Stimulated activated CD4-positive, alpha-beta T cell treated with anti-CD3 and anti-CD28 coated beads, Interleukin-1b, Interleukin-23, amount 100 ng/mL, for 24 hours (primary cell): ENCODE measurements at places on chromosomes 6 and 20.

DNA sequence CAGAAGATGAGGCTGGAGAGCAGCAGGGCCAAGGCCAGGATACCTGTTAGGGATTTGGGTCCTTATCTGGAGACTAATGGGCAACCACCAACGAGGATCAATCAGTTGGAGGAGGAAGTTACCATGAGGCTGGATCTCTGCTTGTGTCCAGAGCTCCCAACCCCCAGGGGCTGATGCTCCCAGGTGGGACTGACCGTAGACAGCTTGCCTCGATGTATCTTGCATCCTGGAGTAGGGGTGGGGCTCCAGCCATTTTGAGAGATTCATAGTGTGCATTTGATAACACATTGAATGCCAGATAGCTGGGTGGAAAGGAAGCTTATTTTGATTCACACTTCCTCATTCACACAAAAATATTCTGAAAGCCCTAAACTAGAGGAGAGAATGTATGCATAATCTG is 4.6 kb upstream of the RFPL4B start:
- DNase-seq = no peak

DNA sequence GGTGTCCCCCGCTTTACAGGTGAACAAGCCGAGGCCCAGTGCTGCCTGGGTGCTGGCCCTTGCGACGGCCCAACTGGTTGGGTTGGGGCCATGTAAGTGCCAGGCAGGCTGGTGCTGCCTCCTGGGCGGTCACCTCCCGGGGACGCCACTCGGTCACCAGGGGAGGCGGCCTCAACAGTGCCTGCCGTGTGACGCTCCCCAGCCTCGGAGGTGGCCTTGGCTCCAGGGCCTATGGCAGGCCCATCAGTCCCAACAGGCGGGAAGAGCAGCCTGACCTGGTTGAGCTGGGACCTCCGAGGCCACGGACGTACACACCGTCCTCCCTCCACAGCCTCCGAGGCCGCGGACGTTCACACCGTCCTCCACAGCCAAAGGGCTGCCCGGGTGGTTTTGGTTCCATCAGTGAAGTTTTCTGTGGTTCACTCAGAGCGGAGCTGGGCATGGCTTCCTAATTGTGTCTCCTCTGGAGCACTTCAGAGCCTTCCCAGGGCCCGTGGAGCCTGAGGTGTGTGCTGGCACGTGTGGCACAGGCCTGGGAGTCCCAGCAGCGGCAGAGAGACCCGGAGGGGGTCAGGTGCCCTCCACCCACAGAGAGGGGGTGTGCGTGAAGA is 19.3 kb upstream of the SLCO4A1 start:
- no peak for DNase-seq

- no peak for DNase-seq
Measured at GRCh38 chr20:51422514-51423289, 119.8 kb downstream of the NFATC2 start.

DNA sequence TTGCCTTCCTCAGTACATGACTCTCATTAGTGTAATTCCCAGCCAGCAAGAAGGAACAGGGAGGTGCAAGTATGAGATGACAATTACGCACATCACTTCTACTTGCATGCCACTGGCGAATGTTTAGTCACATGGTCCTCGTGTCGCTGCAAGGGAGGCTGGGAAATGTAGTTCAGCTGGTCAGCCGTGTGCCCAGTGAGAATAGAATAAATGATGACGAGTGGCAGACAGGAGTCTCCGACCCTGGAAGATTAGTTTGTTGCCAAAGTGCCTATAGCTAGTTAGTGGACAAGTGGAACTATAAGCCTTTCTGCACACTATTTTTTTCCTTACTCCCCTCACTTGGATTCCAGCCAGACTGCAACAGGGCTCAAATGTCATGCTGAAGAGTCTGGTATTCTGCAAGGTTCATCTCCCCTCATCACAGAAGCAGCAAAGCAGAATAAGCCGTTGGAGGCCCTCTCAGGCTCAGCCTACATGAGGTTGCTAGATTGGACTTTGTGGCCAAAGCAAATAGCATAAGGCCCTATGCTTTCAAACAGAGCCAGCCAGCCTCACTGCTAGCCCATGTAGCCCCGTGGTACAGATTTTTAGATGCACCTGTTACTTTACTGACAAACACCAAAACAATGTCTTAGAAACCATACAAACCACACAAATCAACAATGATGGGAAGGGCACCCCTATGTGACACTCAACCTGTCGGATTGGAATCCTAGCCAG is 9.7 kb downstream of the LINC00237 start:
- no peak for DNase-seq

DNA sequence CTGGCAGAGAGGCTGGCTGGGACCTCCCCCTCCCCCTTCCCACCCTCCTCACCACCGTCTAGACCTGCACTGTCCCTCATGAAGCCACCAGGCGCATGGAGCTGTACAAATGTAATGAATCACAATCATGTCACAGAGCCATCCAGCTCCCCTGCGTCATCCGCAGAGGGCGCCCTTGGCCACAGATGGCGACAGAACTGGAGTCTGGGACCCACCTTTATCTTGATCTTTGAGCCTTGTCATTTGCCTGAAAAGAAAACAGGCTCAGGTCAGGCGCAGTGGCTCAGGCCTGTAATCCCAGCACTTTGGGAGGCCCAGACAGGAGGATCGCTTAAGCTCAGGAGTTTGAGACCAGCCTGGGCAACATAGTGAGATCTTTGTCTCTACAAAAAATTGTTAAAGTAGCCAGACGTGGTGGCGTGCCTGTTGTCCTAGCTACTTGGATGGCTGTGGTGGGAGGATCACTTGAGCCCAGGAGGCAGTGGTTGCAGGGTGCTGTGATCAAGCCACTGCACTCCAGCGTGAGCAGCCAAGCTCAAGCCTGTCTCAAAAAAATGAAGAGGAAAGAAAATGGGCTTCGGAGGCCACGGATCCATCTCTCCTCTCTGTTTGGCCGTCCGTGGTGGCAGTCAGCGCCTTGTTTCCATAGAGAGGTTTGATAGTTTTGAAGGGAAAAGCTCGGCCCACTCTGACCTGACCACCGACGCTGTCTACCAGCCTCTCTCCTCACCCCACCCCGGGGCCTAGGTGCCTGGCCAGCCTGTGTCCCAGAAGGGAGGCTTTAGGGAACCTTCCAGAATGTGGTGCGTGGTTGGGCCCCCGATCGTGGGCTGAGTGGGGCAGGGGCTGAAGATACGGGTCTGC is 6.2 kb downstream of the COL9A3 start:
- peak; percentile 34 for DNase-seq

- DNase-seq = no peak
Measured at GRCh38 chr6:36464233-36464632, 21.4 kb downstream of the KCTD20 start.

DNA sequence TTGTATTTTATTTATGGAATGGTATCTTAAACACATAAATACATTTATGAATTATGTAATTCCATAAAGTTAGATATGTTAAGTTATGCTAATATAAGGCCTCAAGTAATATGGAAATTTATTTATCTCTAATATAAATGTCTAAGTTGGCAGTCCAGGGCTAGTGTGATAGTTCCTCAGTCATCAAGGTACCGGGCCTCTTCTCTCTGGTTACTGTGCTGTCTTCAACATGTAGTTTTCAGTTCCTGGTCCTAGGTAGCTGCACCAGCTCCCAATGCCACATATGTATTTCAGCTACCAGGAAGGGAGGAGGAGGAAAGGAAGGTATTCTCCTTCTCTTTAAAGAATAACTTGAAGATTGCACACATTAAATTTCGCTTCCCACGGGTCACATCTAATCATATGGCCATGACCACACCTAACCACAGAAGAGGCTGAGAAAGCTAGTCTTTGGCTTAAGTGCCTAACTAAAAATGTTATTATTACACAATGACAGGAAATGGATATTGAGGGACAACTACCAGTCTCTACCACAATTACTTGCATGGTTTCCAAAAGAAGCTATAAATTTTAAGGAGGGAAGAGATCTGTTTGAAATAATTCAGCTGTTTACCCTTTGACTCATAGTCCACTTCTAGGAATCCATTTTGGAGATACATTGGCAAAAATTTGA is 68.6 kb downstream of the BCKDHB start:
- DNase-seq = no peak

DNA sequence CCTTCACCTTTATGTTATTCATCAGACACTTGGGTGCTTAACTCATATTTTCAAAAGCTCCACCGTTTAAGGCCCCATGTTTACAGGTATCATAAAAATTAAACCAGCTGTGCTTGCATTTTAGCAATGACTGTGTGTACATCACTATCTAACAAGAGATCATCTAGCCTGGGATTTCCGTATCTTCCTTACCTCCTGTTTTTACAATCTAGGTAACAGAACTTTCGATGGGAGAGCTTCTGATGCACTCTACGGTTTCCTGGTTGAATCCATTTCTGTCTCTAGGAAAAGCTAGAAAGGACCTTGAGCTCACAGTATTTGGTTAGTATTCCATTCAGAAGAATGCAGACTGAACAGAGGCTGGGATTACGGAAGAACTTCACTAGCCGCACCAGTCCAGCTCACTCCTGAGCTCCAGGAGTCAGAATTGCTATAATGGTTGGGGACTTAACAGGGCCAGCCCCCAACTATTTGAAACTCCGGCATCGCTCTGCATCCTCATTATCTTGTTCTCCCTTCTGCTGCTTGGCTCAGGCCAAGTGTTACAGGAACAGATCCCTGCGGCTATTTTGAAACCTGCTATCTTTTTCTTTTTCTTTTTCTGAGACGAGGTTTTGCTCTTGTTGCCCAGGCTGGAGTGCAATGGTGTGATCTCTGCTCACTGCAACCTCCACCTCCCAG is 13.0 kb upstream of the CLDN20 start:
- DNase-seq = no peak
